ENCODE measurements at places on chromosomes 4 and X. TPM values are rescaled to one million over a fixed set of nuclear protein-coding genes. Genes with fewer than 3 reads are reported as not detected.

DNA sequence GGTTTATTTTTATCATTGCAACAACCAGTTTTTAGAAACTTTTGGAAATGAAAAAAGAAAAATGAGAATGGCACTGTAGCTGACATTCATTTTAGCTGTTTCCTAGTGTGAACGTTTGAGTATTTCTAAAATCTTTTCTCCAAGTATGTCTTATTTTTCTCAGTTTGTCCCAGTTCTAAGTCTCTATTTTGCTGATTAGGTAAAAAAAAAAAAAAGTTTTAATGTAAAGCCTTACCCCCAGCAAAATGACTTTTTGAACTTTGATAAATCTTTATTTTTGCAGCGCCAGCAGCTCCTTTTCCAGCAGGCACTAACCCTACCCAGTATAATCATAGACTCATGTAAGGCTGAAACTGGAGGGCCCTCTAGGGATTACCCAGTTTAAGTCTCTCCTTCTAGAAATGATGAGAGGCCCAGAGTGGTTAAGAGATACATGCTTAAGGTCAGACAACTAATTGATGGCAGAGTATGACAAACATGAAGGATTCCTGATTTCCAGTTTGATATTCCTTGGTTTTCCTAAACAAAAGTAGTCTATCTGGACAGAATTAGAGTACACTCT, 84.3 kb upstream of the SLC4A4 start:
- DNase-seq: no peak

IL2 gene
- not detected for total RNA-seq

PFKFB1 gene
- not detected for total RNA-seq

DNA sequence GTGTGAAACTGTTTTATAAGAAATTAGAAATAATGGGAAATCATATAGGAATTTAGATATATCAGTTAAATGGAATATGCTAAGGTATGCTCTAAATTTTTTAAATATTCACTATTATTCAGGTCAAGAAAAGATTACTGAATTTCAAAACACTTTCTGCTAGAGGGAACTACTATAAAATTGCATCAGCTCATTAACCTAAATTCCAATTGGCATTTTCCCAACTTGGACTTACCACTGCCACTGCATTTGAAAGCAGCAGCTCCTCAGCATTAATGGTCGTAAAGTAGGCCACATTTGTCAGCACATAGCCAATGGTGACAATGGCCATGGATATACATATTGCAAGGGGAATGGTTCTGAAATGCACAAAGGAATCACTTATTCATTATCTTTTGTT, 57.3 kb downstream of the SLC7A11 start:
- no peak for DNase-seq

ARSD gene
- total RNA-seq: 7.0 TPM

DNA sequence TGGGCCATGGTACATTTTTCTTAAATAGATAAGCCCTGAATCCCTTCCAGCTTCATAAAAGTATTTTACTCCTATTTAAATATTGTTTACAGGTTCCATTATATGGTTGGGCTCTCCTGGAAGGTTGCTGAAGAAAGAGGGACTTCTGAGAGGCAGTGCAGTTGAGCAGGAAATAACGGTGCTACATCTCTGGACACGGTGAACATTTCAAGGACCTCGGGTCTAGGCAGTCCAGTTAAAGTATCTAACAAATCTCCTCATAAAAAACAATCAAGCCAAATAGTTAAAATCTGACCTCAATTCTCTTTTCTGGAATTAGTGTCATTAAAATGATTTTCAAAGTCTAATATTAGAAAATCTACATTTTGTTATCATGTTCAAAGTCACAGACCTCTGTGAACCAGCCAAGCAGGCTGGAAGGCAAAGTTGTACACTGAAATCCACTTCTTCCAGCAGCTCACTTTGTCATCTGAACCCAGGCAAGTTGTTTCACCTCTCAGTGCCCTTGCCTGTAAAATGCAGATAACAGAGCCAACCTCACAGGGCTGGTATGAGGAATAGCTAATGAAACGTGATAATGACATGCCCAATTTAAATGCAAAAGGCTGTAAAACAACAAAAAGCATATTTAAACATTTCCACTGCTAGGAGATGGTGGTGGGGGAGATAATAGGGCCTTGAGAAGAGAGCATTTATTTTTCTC, 267.0 kb upstream of the KLF3 start:
- DNase-seq: no peak

DNA sequence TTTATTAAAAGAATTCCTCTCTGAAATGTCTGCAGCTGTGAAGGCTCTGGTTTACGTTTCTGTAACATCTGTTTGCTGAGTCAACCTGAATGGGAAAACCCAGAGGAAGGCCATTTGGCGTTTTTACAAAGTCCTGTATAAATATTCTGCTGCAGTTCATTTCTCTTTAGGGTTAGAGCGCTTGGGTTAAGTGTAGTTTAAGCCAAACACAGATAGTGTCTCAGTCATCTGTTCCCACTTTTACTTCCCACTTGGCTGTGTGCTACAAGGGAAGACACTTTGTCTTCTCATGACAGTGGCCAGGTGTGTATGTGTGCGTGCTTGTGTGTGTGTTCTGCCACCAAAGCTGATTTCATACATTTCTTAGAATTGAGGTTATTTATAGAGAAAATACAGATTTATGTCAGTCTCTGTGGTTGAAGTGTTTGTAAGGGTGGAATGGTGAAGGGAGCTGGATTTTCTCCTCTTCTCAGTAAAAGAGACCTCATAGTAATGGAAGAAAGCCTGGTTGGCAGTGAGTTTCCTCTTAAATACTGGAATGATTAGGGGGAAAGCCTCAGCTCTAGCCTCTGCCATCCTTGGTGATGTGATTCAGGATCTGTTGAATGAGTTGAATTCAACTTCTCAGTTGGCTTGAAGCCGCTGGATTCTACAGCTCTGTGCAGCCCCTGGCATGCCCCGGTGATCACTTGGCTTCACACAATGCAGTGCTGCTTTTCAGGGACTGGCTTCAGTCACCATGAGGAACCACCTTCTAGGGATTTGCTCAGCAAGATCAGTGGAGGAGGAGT, 50.6 kb downstream of the JADE1 start:
- DNase-seq: no peak

CNKSR2 gene
- 1.1 TPM for total RNA-seq

Measured in right cardiac atrium (tissue), 5 donors.